ENCODE measurements at places on chromosomes 3 and 15.

- no peak for DNase-seq
Observed at GRCh38 chr3:4597208-4597985, 104.2 kb downstream of the ITPR1 start.

- no peak for DNase-seq
Observed at GRCh38 chr3:115052906-115053305, 94.2 kb downstream of the ZBTB20 start.

DNA sequence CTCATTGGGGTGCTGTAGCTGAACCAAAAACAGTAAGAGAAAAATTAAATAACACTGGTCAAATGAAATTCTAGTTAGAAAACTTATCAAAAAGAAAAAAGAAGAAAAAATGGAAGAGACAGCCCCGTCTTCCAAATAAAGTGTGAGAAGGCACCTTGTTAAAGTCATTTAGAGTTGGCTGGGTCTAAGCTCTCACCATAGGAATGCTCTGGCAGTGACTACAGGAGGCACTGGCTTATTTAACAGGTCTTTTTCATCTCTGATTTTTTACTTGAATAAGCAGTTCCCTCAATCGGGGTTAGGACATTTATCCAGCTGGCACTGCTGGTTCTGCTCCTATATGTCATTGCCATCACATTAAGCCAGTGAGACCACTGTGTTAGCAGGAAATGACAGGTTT, 1.6 kb upstream of the ABI3BP start:
- DNase-seq: no peak

- DNase-seq: no peak
Observed at GRCh38 chr15:57566834-57567233, 24.9 kb upstream of the MYZAP start.

GRCh38 chr3:113606539-113607218, 74.3 kb downstream of the SIDT1 start:
- peak; percentile 95 for DNase-seq

- DNase-seq: no peak
Observed at GRCh38 chr15:60073466-60073840, 69.3 kb downstream of the FOXB1 start.

DNA sequence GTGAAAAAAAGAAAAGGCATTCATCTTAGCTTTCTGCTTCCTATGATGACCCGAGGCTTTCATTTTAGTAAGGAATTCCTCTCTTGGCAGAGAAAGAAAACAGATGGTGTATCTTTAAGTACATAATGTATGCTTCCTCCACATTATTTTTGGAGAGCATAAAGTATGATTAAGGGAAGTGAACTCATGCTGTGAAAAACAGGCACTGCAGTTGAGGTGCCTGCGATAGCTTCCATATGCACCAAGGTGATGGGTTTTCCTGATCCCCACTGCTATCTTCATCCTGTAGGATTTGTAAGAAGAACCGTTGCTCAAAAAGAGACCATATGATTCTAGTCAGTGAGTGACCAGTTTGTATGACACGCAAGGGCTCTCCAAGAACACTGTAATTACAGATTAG, 411.5 kb upstream of the MCTP2 start:
- no peak for DNase-seq

DNA sequence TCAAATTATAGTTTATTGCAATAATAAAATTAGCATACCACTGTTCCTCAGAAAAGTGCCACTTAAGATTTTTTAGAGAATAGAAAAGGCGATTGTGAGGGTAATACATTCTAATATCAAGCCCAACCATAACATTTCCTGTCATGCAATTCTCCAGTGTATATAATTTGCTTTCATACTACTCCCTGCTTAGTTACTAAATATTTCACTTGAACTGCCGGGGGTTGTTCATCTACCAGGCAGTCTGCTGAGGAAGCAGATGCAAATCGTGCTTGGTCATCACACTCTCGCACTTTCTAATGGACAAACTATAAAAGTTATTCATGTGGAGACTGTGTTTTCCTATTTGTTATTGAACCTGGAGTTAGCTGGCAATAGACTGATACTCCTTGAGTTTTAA, 645.6 kb upstream of the CBLB start:
- peak; percentile 18 for DNase-seq

- DNase-seq: peak; percentile 77
Observed at GRCh38 chr3:27712136-27713077, 9.7 kb downstream of the EOMES start.

- DNase-seq: no peak
Observed at GRCh38 chr3:71201939-71202338, 381.6 kb downstream of the FOXP1 start.

DNA sequence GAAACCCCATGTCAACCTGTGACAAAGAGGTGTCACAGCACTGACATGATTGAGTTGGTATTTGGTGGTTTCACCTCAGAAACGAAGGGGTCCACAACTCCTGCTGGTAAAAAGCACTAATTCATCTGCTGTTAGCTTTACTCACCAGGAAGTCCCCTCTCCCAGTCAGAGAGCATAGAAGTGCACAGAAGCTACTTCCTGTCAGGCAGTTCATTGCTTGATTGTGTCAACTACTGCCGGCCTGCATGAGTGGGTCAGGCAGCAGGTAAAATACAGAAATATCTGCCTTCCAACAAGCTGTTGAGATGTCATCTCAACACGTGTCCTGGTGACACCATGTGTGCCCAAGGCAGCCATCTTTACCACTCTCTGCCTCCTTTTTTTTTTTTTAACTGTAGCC, 596.6 kb upstream of the NR2F2 start:
- DNase-seq: no peak

- DNase-seq: no peak
Observed at GRCh38 chr3:175129126-175129525, 270.0 kb downstream of the NAALADL2 start.

DNA sequence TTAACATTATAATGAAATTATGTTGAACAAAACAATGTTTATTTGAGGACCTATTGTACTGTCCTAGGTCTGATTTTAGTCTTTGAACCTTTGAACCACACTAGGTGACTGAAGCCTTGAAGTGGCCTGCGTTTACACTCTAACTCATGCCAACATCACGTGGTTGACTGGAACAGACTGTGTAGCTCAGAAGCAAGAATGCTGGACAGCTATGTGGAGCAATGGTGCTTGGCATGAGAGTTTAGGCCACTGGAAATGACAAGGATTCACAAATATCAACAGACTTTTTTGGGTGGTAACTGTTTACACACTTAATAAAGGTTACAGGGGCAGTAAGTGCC, 391.5 kb downstream of the RAP2B start:
- DNase-seq: no peak

DNA sequence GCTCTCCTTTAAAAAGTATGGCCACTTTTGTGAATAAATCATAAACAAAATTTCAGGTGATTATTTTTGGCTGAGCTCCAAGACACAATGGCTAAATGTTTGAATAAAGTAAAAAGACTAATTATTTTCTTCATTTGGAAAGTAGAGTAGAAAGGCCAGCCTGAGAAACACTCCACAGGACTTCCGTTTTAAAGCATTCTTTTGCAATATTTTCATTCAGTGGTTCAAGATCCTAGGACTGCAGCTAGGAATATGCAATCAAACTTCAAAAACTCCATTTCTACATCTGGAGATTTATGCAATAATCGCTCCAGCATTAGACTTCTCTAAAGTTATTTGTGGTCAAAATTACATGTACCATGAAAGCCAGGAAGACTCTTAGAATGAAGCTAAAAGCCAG, 62.8 kb downstream of the MECOM start:
- no peak for DNase-seq

DNA sequence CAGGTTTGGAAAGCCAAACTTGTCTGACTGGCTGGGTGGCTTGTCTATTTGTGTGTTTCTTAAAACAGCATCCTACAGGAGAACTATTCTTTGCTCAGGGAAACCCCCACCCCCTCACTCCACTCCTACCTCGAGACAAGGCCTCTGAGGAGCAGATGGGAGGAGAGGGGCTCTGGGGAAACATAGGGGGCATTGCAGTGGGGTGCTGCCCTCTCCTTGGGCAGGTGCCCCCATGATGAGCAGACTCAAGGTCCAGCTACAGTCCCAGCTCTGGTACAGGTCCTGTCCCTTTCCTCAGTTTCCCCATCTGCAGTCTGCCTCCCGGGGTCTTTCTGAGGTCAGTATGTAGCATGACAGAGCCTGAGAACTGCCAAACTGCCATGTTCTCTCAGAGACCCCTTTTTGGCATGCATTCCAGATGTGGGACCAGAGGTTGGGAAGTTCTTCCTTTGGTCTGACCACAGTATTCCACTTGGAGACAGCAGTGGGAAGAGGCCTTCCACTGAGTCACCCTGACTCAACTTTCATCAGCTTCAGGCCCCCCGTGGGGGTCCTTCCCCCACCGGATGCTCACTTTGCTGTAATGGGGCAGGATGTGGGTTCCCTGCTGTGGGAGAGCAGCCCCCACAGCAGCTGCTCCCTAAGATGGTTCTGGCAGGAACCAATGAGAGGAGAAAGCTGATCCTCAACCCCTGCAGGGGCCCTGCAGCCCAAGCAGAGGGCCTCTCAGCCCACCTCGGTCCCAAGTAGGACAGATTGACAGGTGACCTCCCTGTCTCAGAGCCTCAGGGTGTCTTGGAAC, 32.3 kb upstream of the CYP11A1 start:
- DNase-seq: peak; percentile 82

DNA sequence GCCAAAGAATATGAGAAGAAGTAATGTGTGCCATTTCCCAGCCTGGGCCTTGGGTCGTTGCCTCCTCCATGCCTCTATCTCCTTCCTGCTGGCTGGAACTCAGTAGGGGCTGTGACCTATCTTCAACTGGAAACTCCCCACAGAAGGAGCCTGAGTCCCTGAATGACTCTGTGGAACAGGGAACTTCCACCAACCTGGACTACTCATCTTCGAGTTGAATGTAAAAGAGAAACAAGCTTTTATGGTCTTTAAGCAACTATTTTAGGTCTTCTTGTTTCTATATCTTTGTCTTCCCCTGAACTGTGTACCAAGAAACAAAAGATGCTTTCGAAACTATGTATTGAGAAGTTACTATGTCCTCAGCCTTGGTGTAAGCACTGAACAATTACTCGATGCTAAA, 355.3 kb upstream of the NR2F2 start:
- no peak for DNase-seq

DNA sequence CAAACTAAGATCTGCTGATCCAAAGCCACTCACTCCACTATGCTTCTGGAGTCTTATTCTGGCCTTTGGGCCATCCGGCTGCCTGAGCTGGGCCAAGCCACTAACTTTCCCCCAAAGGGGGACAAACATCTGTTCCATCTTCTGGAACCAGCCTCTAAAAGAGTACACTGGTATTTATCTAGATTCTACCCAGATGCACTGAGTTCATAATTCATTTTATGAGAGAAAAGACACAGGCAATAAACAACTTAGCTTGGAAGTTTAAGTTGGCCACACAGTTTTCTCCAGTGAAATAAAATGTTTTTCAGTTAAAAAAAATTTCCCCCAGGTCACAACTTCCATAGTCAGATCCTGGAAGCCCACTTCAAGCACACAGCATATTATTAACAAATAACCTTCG, 80.1 kb upstream of the ARHGEF3 start:
- DNase-seq: no peak

DNA sequence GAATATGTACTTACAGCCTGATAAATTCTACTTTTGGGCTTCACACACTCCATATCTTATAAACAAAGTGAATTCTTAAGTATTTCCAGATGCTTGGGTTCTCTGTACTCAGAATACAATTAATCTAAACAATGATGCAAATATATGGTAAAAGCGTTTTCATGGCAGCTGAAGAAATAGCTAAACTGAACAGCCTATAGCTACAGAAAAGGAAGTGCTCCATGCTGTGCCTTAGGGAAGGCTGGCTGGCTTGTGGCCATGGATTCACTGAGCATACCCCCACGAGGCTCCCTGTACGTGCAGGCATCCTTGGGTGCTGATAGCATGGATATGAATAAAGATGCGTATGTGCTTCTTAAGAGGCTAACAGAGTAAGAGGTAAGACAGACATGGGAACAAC, 264.0 kb downstream of the KLF13 start:
- DNase-seq: no peak

All from KBM-7 (cell line).